ENCODE measurements at places on chromosomes 7 and 10.
A peak's percentile ranks its signal among the peaks of the same experiment; 100 is the strongest.

GRCh38 chr7:33395340-33395739 lies 266.0 kb downstream of the BBS9 start:
- DNase-seq, result no peak

DNA sequence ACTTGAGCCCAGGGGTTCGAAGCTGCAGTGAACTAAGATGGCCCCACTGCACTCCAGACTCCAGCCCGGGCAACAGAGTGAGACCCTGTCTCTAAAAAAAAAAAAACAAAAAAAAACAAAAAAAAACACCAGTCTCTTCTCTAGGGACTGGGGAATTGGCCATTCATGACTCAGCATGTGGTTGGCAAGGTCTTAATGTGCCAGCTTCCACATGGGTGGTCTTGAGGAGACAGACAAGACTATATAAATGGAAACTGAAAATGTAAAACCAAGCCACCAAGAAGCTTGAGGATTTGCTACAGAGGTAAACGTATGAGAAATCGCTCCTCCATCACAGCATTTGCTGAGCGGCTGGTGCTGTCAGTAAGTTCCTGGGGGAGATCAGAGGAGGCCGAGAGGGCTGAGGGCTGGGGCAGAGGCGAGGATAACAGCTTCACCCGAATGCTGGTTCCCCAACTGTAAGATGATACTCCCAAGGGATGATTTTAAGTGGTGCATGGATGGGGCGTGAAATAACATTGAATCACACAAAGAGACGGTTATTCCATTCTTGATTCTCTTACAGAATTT lies 128.7 kb downstream of the C10orf105 start:
- DNase-seq, result no peak

DNA sequence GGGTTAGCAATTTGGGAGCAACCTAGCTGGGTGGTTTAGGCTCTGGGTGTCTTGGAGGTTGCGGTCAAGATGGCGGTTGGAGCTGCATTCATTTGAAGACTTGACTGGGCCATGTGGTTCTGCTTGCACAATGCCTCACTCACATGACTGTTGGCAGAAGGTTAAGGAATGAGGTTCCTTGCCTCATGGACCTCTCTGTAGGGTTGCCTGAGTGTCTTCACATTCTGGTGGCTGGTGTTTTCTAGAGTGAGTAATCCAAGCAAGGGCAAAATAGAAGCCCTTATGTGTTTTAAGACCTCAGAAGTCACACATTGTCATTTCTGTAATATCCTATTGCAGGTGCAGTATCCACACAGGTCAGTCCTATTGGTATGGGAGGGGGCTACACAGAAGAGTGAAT lies 52.0 kb downstream of the CDK14 start:
- DNase-seq, result no peak

DNA sequence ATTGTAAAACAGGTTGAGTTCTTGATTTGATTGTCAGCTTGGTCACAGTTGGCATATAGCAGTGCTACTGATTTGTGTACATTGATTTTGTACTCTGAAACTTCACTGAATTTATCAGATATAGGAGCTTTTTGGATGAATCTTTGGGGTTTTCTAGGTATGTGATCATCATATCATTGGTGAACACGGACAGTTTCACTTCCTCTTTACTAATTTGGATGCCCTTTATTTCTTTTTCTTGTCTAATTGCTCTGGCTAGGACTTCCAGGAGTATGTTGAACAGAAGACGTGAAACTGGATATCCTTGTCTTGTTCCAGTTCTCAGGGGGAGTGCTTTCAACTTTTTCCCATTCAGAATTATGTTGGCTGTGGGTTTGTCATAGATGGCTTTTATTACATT lies 86.9 kb downstream of the EXOC4 start:
- no peak for DNase-seq

GRCh38 chr7:39357648-39358047 lies 208.6 kb upstream of the YAE1 start:
- no peak for DNase-seq

- DNase-seq, result no peak
Measured at GRCh38 chr10:53013201-53013810, 240.7 kb upstream of the MBL2 start.

DNA sequence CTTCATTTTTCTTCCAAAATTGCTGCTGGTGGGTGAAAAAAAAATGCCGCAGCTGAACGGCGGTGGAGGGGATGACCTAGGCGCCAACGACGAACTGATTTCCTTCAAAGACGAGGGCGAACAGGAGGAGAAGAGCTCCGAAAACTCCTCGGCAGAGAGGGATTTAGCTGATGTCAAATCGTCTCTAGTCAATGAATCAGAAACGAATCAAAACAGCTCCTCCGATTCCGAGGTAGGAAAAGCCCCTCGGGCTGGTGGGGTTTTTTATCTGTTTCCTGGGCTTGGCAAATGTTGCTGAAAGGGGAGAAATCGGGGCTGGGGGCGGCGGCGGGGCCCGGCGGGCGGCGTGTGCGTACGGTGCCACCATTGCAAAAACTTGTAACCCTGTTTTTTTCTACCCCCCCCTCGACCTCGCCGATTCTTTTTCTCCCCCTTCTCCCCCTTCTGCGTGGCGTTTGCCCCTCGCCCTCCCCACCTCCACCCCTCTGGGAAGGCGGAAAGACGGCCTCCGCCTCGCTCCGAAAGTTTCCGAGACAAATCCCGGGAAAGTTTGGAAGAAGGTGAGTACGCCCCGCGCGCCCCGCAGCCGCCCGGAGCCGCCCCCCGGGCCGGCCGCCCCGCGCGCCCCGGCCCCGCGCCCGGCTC lies 789 bp downstream of the TCF7L2 start:
- no peak for DNase-seq

- DNase-seq, result peak; percentile 12
Measured at GRCh38 chr10:104406715-104407650, 53.4 kb downstream of the CFAP58 start.

- DNase-seq, result no peak
Measured at GRCh38 chr7:78226059-78226719, 427.6 kb downstream of the PHTF2 start.

DNA sequence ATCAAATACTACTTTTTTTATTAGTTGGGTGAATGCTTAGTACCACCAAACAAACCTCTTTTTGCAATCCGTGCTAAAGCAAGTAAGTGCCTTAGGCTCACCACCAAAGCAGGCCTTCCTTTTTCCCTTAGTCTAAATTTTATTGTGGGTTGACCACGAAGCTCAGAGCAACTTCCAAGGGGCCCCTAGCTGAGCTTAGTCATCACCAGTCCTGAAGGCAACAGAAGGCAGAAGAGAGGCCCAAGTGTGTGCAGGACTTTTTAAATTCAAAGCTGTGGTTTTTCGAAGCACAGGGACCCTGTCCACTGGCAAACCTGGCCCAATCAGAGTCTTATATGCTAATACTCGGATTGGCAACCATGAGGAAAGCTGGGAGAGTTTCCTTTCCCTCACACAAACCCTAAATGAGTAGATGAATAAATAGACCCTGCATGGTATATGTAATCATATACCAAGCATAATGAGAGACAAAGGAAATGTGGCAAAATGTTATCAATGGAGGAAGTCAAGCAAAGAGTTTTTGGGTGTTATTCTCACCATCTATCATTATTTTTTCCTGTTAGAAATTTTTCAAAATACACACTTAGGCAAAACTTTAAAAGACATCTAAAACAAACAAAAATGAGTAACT lies 453.2 kb upstream of the GALNT17 start:
- peak; percentile 28 for DNase-seq

- DNase-seq, result no peak
Measured at GRCh38 chr7:117279203-117279602, 43.7 kb downstream of the WNT2 start.

DNA sequence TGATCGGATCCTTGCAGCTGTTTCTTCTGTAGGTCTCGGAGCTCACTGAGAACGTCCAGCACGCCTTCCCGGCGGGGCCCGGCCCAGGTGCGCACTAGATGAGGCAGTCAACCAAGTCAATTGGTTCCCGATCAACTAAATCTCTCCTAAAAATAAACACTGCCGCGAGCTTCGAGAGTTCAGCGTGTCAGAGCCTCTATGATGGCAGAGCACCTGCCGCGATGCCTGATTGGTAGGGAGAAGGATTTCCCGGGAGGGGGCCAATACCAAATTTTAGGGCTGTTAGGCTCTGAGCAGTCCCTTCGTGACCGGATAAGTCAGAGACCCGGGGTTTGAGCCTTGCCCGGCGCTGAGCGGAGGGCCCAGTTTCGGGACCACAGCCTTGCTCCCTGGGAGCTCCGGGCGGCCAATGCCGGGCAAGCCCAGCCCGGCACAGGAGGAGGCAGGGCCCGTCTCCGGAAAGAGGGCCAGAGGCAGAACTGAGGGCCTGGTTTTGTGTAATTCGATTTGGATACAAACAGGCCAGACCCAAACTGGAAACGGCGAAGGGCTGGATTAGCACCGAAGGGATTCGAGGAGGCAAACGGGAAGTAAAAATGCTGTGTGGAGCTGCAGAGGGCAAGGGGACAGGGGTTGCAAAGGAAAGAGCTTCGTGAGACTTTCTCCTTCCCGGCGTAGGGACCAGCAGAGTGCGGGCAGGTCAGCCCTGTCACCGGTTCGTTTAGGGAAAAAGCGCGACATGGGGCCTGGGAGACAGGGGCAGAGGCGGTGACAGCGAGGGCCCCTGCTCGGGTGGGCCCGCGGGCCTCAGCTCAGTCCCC lies 569 bp downstream of the SLC26A5 start:
- no peak for DNase-seq

DNA sequence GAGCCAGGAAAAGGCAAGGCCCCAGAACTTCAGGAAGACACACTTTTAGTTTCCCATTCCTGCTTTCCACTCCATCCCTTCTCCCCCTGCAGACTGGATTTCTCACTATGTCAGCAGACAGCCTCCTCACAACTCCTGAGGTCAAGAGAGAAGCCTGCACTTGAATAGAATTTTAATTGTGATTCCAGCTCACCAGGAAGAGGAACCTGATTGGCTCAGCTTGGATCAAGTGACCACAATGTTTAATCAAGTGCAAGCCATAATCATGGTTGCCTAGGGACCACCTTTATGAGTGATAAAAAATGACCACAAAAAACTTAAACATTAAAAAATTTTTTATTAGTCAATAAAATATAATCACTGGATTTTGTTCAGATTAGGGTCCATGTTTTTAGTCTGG lies 244.7 kb upstream of the RHOBTB1 start:
- DNase-seq, result no peak

GRCh38 chr10:47048526-47048905 lies 137.3 kb downstream of the PTPN20 start:
- DNase-seq, result no peak

DNA sequence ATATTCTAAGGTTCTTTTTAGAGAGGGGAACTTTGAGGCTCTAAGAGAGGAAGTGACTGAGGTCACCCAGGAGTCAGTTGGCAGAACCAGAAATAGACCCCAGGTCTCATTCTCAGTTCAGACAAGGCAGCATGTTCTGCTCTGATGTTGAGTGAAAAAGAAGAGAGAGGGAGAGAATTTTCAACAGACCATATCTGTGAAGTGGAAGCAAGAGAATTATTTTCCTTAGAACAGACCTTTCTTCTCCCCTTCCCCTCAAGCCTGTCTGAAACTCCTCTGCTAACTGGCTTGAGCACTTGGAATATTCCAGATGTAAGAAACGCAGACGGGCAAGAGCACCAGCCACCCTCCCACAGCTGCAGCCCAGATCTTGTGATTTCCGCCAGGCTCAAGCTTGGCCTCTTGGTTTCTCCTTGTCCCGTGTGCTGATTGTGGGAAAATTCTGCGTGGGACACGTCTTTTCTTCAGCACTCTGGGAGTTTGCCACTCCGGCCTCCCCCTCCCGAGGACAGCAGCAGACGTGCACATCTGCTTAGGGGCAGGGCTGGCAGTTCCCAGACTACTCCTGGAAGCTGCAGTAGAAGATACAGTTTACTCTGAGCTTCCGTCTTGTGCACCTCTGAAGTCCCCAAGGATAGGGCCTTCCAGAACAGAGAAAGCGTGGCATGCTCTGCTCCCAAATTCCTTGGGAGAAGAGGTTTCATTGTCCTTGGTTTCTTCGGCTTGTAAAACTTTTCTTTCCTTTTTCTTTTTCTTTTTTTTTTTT lies 22.7 kb upstream of the IKZF1 start:
- DNase-seq, result no peak

- no peak for DNase-seq
Measured at GRCh38 chr7:105825371-105825770, 51.0 kb downstream of the ATXN7L1 start.

GRCh38 chr10:57507788-57508187 lies 759.9 kb downstream of the IPMK start:
- no peak for DNase-seq

- no peak for DNase-seq
Measured at GRCh38 chr7:133300088-133300487, 47.2 kb downstream of the EXOC4 start.

DNA sequence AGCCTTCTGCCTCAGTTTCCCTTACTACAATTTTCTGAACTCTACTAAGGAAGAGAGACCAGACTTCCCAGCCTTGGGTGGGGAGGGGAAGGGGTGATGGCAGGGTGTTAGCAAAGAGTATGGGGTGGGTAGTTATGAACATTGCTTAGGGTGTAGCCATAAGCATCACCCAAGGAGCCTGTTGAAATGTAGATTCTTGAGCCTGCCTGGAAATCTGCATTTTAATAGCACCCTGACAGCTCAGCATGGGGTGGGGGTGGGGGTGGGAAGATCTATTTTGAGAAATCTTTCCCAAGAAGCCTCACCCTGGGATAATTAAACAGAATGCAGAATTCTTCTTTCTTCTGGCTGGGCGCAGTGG lies 164.8 kb downstream of the NRF1 start:
- DNase-seq, result no peak

All from amniotic stem cell (primary cell).